ENCODE measurements at places on chromosomes 2 and 18.

DNA sequence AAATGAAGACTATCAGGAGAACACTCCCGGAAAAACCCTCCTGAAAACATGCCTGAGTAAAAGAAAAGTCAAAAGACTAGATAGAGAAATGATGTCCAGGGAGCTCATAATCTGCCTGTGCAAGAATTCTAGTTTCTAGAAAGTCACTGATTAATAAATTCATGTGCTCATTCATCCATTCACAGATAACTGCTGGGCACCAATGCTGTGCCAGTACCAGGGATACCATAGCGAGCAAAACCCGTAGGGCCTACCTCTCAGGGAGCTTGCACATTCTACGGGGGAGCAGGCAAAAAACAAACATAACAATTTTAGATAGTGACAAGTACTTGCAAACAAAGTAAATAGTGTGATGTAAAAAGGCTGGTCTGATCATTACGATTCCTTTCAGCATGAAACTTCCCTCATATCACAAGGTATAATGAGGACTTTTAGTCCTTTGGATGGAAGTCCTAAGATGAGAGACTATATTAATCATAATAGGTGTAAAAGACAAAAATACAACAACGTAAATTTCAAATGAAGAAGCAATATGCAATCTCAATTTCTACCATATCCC, 289.9 kb downstream of the AFF3 start:
- no peak for DNase-seq

DNA sequence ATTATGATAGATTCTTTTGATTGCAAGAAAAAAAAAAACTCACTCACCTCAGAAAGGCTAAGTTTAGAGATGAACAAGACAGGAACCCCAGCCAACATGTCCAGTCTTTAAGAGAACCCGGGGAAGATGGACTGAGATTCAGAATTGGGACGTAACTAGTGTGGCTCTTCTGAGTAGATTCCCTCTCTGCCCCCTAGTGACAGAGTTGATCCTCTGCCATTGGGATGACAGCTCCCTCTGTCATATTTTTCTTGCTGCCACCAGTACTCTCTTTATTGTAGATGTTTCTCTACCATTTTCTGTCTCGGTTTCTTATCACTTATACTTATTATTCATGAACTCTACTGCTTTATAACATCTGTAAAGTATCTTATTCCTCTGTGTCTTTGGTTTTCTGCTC, 77.7 kb downstream of the GULP1 start:
- DNase-seq, result peak; percentile 15

GRCh38 chr2:64325477-64325851, 128.5 kb upstream of the LGALSL start:
- peak; percentile 35 for DNase-seq

GRCh38 chr18:32048507-32049091, 30.0 kb downstream of the RNF125 start:
- DNase-seq, result no peak

DNA sequence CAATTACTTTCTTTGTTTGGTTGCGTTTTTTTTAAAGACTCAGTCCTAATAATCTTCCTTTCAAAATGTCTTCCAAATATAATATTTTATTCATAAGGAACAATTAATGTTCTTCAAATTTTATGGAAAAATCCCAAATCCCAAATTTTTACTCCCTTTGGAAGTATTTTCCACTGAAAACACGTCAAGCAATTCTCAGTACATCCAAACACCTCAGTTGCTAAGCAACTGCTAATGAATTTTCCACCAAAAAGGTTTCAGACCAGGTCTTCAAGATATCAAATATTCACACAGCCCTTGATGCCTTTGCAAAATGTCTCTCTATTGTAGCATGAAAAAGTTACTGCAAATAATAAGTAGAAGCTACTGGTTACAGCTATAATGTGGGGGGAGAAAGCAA, 140.1 kb downstream of the DSEL start:
- DNase-seq, result no peak

GRCh38 chr2:206443735-206444527, 599 bp downstream of the ADAM23 start:
- peak; percentile 73 for DNase-seq

DNA sequence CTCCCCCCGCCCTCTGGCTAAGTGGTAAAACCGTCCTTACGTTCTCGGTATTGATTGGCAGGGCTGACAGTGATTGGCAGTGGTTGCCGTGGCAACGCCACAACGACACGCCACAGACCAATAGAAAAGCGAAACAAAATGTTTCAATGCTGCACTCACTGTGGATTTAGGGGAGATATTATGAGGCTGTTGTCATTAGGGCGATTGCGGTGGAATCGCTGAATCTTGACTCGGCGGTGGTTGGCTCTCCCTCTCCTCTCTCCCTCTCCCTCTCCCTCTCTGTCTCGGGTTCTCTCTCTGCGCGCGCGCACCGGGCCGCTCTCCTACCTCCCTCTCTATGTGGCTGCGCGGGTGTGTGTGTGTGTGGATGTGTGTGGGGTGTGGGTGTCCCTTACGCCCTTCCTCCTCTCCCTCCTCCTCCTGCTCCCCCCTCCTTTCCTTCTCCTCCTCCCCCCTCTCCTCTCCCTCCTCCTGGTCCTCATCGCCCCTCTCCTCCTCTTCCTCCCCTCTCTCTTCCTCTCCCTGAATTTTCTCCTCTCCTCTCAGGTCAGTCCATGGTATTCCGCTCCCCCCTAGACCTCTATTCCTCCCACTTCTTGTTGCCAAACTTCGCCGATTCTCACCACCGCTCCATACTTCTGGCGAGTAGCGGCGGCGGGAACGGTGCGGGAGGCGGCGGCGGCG, at the start of gene SIX3:
Gene SIX3, plus strand, starts transcription at position 152 of the 684 bp plus-strand sequence. Its CDS starts 403 bp downstream, at position 555.
- DNase-seq, result peak; percentile 89

DNA sequence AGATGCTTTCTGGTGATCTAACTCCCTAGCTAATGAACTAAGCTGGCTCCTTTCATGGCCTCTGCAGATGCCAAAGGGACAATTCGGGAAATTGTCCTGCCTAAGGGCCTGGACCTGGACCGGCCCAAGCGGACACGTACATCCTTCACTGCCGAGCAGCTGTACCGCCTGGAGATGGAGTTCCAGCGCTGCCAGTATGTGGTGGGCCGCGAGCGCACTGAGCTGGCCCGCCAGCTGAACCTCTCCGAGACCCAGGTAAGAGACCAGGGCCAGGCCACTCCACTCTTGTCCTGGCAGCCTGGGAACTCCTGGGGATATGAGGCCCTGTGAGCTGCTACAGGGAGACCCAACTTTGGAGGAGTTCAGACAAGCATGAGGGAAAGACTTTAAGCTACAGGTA, 14.7 kb upstream of the ATP6V1B1 start:
- no peak for DNase-seq

- DNase-seq, result no peak
These were observed 79.5 kb upstream of the ALPP start for GRCh38 chr2:232299084-232299483.

GRCh38 chr2:132443106-132443505, 26.5 kb downstream of the GPR39 start:
- no peak for DNase-seq

- no peak for DNase-seq
These were observed 46.3 kb downstream of the ZNF519 start for GRCh38 chr18:14085770-14086457.

DNA sequence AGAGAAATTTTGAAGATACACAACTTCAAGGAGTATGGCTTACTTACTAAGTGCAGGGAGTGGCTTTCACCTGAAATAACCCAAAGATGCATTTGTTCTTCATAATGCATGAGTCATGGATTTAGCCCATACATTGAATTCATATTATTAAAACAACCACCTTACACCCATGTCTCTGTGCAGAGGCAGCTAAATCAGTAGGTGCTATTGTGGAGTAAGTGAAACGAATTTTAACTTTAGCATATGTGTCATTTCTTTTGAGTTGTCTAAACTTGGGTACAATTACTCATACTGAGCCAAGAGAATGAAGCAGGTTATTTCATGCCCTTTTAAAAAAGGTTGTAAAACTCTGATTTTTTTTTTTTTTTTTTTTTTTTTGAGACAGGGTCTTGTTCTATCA, 11.0 kb upstream of the ANKRD29 start:
- no peak for DNase-seq

DNA sequence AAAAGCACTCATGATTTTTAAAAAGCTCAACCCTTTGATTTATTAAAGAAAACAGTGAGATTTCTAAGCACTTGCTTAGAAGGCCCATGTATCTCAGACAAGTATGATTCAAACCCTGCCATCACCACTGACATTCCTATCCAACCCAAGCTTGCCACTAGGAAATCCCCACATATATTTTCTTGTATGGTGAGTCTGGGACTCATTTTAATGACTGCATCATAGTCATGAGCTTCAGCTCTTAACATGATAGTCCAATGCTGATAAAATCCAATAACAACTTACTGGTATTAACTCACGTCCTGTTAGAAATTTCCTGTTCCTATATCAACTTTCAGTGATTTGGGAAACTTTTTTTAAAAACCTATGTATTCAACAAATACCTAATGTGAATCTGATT, 39.4 kb upstream of the NCKAP5 start:
- no peak for DNase-seq

DNA sequence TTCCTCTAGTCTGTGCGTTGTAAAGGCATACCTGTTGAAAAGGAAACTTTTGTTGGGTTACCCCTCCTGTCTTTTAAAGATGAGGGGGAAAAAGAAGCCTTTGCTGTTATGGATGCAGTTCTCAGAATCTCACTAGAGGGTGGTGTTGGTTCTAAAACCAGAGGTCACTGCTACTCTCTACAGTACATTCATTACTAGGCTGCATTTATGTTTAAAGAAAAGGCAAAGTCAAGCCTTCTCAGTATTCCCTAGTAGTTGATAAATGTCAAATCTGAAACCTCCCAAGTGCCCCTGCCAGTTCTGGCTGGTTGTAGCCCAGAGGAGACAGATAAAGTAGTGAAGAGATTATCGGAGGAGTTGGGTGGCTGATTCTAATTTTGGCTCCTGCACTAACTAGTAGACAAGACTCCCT, 1.4 kb upstream of the PLCL1 start:
- DNase-seq, result peak; percentile 61

- DNase-seq, result peak; percentile 40
These were observed 108.7 kb downstream of the UXS1 start for GRCh38 chr2:106085181-106085940.

DNA sequence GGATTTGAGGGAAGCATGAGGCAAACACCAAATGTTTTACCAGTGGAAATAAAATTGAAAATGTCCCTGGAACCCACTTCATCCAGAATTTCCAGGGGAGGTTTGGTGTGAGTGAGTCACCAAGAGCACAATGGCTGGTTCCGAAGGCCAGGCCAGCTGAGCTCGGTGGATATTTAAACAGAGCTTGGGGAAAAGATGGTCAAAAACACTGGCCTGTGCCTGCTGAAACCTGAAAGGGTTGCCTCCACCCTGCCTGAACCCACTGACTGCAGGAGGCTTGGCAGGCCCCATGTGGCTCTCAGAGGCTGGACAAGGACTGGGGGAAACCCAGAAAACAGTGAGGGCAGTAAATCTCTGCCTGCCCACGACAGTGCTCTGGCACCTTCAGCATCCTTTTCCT, 93.9 kb downstream of the TTC32 start:
- no peak for DNase-seq

DNA sequence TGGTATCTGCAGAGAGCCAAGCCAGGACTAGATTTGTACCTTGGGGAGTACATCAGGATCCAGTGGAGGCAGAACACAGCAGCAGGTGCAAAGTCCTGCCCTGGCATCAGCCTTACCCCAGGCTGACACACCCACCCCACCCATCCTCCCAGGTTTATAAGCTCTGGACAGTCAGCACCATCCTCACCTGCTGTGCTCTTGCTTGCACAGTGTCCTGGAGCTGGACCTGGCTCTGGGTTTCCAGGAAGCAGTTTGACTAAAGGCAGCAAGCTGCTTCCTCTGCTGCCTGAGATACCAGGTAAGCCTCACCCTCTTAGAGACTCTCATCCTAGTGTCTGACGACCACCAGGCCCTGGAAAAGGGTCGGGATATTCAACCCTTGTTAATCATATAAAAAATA, at the start of gene SULT1C3:
Gene SULT1C3, plus strand, starts transcription at position 183 of the 400 bp plus-strand sequence. CDS start 7,227 bp downstream, outside the sequence.
- no peak for DNase-seq

DNA sequence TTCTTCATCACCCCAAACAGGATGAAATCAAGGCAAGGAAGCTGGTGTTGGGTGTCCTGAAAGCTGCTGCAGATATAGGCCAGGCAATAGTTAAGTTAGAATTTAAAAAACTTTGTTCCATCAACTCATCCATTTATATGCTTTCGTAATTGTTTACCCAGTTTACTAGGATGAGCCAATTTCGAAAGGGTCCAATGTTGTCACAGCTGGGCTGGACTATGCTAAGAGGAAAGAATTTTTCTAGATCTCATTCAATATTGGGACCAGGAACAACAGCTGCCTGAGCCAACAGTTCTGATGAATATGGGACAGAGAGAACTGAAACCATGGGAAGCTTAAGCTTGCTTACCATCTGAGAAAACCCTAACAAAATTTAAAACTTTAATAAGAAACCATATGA, 21.6 kb upstream of the SP3 start:
- no peak for DNase-seq

DNA sequence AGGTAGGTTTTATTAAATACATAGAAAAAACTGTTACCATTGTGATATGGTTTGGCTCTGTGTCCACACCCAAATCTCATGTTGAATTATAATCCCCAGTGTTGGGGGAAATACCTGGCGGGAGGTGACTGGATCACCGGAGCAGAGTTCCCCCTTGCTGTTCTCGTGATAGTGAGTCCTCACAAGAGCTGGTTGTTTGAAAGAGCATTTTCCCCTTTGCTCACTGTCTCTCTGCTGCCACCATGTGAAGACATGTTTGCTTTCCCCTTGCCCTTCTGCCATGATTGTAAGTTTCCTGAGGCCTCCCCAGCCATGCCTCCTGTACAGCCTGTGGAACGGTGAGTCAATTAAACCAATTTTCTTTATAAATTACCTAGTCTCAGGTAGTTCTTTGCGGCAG, 352.7 kb upstream of the SLC39A10 start:
- DNase-seq, result no peak

DNA sequence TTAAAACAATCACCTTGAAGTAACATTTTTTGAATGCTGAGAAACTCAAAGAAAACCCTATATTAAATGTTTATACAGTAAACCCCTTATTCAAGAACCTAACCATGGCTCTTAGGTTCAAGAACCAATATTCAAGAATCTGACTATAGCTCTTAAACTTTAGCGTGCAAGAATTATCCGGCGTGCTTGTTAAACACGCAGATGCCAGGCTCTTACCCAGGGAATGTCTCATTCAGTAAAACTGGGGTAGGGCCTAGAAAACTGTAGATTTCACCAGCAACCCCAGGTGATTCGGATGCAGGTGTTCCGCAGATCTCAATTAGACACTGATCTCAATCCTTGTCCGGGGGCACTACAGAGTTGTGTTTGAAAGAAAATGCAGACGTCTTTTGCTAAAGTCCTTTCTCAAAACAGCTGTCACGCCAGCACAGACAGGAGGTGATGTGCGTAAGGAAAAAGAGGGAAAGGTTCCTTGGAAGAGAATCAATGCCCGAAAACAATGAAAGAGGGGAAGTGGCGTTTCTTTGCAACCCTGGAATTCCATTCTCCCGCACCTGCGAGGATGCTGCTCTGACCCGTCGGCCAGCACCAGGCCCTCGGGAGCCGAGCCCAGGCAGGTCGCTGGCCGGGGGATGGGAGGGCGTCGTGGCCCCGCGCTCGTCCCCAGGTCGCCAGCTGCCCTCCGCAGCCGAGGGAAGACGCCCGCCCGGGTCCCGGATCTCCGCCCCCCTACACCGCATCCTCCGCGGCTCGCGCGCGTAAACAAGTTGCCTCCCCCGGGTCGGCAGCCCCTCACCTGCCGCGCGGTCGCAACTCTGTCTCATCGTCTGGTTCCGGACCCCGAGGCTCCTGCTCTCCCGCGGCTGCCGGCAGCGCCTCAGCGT, 851 bp downstream of the EIF2AK3 start:
- peak; percentile 21 for DNase-seq

- no peak for DNase-seq
These were observed 239.3 kb downstream of the TWIST2 start for GRCh38 chr2:239087046-239087710.

- DNase-seq, result no peak
These were observed 82.8 kb downstream of the SKA1 start for GRCh38 chr18:50457639-50458038.

- DNase-seq, result peak; percentile 61
These were observed 71.9 kb upstream of the KLHL29 start for GRCh38 chr2:23312996-23313606.
